HepG2 (cell line): ENCODE measurements at places on chromosomes 16 and 17. TPM values are rescaled to one million over a fixed set of nuclear protein-coding genes. Genes with fewer than 3 reads are reported as not detected.

DNA sequence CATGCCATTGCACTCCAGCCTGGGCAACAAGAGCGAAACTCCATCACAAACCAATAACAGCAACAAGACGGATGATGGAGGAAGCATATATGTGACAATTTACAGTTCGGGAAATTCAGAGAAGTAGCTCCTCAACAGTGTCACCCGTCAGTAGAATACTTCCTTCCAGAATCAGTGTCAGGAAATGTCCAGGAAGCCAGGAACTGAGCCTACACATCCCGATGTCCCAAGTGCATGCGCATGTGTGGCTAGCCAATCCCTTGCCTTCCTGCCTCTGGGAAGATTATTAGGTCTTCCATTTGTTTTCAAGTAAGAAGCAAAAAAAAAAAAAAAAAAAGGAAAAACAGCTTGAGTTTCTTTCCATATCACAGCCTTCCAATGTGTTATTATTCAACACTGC, 1.4 kb upstream of the PITPNC1 start:
- no peak for DNase-seq

DNA sequence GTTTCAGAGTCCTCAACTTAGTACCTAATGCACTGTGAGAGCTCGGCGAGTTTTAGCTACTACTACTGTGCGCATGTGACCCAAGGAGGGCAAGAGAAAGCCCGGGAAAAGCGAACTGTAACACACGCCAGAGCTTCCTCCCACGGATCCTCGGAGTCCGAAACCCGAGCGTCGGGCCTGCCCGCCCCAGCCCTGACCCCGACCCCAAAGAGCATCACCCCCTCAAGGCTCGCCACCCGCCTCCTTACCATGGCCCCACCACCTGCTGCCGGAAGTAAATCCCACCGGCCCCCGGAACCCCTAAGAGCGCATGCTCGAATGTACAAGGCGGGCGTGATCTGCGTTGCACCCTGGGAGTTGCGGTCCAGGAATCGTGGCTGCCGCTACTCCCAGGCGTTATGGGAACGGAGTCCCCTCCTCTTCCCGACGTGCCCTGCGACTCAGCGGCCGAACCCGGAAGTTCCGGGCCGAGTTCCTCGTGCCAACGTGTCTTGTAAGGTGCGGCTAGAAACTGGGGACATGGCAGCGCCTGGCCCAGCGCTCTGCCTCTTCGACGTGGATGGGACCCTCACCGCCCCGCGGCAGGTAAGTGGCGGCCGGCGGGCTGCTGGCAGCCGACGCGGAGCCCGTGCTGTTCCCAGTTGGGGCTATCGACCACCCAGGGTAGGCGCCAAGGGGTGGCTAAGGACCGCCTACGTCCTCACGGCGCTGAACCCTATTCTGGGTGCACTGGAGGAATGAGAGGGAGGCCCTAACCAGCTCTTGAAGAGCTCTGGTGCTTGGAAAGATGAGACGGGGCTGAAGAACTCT, at the start of the genes PMM2 and TMEM186:
Gene PMM2 (plus strand): TSS at position 476 of the 810 bp plus-strand sequence. CDS start 44 bp downstream, at position 520.
Gene TMEM186 (minus strand): TSS at position 276 of the 810 bp plus-strand sequence. CDS start 25 bp downstream, at position 251.
- DNase-seq = peak; percentile 99

- no peak for DNase-seq
These were observed 78.8 kb downstream of the CES1 start for GRCh38 chr16:55754056-55754455.

DNA sequence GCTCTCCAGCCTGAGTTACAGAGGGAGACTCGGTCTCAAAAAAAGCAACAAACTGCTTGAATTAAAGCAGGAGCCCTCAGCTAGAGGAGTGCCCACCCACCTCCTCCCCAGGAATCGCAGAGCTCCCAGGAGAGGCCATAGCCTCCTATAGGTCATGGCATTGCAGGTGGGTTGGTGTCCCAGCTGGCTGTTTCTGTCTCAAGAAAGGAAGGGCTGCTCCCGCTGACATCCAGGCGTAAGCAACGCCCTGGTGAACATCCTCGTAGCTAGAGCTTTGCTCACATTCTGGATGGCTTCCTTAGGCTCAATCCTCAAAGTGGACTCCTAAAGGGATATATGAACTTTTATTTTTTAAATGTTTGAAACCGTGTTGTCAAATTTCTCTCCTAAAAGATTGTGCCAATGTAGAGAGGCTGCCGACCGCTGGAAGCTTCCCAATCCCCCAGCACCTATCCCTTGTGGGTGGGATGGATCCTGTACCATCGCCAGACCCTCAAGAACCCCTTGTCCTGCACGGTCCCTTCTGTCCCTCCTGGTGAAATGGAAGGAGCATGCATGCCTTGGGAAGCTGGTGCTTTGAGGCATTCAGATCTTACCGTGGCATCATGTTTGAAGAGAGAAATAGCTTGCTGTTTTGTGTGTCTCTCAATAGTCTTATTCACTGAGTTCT, 5.9 kb downstream of the NLRC5 start:
- DNase-seq = no peak

GRCh38 chr17:83183145-83183948, 103.9 kb downstream of the METRNL start:
- no peak for DNase-seq

- no peak for DNase-seq
These were observed 69.7 kb downstream of the NLK start for GRCh38 chr17:28112181-28112580.

GRCh38 chr17:43772877-43773648, 5.7 kb downstream of the DUSP3 start:
- no peak for DNase-seq

The ARL17A gene
- 15.3 and 19.4 TPM in 2 replicates for total RNA-seq

GRCh38 chr17:79024901-79025737, 1.1 kb downstream of the C1QTNF1 start:
- DNase-seq = no peak

The BRICD5 gene
- total RNA-seq = 1.7 and 5.8 TPM in 2 replicates

DNA sequence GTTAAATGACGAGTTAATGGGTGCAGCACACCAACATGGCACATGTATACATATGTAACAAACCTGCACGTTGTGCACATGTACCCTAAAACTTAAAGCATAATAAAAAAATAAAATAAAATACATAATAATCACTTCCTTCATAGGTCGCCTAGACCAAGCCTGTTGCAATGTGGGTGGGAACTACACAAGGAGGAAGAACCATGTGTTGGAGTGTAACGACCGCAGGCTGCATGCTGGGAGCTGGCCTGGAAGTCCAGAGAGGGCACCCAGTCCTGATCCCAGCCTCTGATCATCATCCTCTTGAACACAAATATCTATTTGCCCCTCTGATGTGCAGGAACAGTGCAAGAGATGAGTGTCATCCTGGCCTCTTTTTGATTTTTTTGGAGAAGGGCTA, 224.7 kb upstream of the ASIC2 start:
- DNase-seq = no peak

The MSL1 gene
- total RNA-seq = 76.1 and 88.5 TPM in 2 replicates

- DNase-seq = no peak
These were observed 20.4 kb upstream of the SMURF2 start for GRCh38 chr17:64682261-64683181.

DNA sequence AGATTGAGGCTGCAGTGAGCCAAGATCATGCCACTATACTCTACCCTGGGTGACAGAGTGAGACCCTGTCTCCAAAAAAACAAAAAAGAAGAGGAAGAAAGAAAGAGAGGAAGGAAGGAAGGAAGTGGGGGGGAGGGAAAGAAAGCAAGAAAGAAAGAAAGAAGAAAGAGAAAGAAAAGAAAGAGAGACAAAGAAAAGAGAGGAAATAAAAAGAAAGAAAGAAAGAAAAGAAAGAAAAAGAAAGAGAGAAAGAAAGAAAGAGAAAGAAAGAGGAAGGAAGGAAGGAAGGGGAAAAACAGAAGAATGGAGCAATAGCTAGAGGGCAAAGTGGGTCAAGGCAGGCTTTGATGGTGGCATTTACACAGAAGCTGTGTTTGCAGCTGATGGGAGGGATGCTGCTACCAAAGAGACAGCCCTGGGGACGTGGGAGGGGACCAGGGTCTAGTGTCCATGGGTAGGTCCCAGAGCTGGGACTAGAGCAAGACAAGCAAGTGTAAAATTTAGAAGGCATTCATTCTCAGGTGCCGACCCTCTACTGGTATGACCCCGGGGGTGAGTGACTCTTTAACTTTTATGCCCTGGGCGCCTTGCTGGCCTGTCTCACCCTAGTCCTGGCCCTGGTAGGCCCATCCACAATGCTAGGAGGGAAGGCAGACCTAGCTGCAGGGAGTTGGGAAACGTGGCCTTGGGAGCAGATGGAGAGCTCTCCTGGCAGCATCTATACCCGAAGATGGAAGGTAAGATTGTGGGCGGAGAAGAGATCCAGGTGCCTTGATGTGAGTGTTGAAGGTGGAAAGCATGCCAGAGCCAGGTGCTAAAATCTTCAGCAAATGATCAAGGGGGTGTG, 2.0 kb upstream of the CES3 start:
- no peak for DNase-seq

DNA sequence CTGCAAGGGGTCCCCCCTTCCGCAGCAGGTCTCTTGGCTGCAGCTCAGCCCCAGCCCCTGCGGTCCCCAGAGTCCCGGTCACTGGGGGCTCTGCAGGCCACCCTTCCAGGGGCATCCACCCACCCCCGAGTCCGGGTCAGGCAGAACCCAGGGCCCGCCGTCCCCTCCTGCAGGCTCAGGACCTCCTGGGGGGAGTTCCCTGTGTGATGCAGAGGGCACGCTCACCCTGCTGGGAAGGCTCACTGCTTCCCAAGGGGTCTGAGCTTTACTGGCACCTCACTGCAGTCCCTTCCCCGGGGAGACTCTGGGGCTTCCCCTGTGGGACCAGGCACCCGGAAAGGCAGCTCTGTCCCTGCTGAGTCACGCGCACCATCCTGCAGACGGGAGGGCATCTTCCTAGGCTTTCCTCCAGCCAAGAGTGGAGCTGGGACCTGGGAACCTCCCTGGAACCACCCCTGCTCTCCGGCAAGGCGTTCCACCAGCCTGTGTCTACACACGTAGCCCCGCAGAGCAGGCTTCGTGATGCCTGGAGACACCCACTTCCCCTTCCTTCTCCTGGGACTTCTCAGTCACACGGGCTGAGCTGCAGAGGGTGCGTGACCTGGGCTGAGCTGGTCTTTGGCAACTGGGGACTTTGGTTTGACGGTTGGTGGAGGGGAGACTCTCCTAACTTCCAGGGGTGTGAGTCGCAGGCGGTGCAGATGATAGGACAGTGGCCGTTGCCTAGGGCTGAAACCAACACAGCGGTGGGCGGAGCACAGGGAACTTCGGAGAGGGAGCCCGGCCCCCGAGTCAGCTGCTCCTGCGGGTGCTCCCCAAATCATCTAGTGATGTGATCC, 23.4 kb downstream of the SLC25A10 start:
- no peak for DNase-seq

The GUCY2D gene
- not detected in 2 replicates for total RNA-seq

DNA sequence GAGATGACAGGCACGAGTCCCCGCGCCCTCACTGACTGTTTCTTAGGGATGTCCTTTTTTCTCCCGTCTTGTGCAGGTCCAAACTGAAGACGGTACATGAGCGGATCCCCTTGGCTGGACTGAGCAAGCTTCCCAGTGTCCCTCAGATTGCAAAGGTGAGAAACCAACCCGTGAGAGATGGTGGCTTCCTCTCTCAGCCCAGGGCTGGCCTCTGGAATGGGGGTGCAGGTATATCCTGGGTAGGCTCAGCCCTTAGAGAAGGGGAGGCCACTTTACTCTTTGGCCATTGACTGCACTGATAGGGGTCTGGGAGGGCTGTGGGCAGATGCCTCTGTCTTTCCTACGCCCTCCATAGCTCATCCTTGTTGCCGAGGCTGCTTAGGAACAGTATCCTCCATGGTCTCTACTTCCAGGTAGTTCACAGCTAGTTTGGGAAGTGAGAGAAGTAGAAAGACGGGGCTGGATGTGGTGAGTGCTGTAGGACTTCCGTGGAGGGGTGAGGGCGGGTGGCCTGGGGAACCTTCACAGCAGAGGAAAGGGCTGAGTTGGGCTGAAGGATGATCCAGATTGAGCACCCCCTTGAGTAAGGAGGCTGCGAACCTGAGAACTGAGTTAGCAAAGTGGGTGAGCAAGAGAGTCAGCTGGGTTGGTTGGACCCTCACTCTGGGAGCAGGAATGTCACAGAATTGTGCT, 83.0 kb downstream of the OR1D5 start:
- DNase-seq = no peak

The KRT33B gene
- total RNA-seq = not detected in 2 replicates

The IGFBP4 gene
- total RNA-seq = 4.1 and 4.9 TPM in 2 replicates

The SYNGR3 gene
- total RNA-seq = 0.58 and 0.97 TPM in 2 replicates

The PYY gene
- not detected in 2 replicates for total RNA-seq

- peak; percentile 41 for DNase-seq
These were observed 3.4 kb upstream of the PRSS8 start for GRCh38 chr16:31138621-31139578.

DNA sequence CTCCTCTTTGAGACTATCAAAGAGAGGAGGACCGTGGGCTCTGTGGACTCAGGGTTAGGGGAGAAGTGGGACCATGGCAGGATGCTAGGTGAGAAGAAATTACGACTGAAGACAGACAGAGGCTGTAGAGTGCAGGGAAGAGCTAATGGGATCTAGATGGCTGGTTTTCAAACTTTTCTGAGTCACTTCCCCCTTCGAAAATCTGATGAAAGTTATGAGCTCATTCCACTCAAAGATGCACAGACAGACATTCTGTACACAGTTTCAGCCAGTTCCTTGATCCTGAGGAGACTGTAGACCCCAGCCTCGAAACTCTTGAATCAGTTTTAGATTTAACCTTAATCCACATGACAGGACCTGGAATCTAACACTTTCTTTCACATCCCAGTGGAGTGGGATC, 40.7 kb downstream of the RGS9 start:
- no peak for DNase-seq

DNA sequence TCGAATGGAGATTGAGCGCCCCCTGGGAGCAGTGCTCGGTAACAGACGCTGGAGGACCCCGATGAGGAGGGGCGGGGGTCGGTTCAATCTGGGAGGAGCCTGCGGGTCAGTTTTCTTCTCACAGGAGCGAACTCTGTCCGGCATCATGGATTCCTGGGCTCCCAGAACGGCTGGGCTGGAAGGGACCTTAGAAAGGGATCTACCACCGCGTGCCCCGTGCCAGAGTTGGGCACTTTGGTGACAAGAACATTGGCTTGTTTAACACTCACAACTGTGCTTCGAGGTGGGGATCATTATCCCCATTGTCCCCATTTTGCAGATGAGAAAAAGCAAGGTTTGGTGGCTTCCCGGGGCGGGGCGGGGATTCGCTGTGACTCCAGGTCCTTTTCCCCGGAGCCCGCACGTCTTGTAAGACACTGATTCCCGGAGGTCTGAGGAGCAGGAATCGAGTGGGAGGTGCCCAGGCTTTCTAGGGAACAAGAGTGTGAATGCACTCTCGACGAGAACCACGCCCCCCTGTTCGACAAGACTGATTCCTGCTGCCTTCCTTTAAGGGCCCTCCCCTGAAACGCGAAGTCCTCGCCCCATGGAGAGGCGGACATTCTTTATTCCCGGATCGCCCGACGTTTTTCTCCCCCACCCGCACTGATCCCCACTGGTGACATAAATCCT, 1.5 kb upstream of the FBXL19 start:
- DNase-seq = peak; percentile 90

The NOS2 gene
- total RNA-seq = 0.02 TPM in 1 of 2 replicates, not detected in the other

- DNase-seq = peak; percentile 88
These were observed 1.3 kb downstream of the ZNF750 start for GRCh38 chr17:82838386-82839063.
